ENCODE measurements at places on chromosomes 3 and 15.

DNA sequence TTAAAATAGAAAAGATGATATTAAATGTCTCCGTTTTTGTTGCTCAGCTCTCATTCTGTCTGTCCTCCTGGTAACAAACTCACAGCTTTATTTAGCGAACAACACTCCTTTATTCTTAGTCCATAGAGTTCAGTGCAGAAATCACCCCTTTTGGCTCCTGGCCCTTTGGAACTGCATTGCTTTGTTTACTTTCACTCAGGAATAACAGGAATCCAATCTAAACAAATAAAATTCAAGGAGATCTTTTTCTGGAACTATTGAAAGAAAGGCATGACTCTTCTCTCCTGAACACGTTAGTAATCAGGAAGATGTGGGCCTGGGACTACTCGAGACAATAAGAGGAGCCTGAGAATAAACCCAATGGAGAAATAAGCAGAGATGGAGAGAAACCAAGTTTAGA lies 409.2 kb downstream of the DIPK2A start:
- DNase-seq = no peak

GRCh38 chr3:151230646-151231045 lies 27.6 kb upstream of the GPR171 start:
- no peak for DNase-seq

DNA sequence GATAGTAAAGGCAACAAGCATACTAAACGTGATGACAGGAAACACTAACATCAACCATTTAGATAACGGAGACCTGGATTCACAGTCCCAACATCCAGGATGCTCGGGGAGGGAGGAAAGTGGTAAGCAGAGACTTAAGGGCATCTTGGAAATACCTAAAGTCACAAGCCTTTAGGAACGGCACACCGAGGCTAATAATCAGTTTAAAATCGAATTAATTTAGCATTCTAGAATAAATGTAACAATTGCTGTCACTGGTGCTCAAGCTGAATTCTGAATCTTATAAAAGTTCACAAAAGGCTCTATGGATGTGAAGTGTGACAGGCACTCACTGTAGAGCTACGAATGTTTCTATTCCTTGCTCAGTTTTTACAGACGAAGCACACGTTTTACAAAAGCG lies 1.3 kb downstream of the CD47 start:
- no peak for DNase-seq

DNA sequence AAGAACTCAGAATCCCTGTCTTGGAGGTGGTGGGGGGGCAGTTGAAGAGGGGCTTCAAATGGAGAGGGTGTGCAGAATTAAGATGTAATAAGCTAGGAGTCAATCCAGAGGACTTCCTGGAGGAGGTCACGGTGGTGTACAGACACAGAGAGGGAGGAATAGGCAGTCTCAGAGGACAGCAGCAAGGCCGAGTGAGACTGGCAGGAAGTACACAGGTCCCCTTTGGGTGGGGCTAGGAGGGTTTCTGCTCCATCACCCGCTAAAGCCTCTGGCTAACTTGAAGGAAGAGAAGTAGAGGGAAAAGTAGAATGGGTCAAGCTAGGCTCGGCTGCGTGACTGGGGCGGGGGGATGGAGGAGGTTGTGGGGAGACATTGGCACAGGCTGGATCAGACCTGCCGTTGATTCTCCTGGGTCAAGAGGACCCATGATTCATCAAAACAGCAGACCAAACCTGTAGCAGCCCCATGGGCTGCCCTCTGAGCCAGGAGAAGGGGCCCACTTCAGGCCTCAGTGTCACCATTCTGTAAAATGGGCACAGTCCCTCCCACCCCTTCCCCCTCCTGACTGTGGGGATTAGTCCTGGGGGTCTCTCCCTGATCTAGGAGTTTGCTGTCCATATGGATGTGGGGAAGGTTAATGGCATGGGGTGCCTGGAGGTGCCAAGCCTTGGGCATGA lies 16.9 kb downstream of the CSPG4 start:
- no peak for DNase-seq

- DNase-seq = no peak
These were observed 22.0 kb downstream of the SLC9A9 start for GRCh38 chr3:143826296-143826695.

DNA sequence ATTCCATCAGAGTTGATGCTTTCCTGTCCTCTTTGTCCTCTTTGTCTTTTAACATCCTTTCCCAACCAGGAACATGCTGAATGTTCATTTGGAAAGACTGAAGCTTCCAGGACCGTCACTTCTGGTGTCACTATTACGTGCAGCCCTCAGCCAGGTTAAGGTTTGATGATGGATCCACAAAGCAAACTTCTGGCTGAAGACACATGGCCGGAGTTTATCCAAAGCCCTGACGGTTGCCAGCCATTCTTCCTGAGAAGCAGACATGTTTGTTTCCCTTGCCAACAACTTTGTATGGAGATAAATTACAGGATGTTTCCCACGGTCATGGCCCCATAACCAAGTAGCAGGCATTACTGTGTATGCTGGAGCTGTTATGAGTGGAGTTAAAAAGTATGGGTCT lies 236.9 kb downstream of the THSD4 start:
- DNase-seq = no peak

DNA sequence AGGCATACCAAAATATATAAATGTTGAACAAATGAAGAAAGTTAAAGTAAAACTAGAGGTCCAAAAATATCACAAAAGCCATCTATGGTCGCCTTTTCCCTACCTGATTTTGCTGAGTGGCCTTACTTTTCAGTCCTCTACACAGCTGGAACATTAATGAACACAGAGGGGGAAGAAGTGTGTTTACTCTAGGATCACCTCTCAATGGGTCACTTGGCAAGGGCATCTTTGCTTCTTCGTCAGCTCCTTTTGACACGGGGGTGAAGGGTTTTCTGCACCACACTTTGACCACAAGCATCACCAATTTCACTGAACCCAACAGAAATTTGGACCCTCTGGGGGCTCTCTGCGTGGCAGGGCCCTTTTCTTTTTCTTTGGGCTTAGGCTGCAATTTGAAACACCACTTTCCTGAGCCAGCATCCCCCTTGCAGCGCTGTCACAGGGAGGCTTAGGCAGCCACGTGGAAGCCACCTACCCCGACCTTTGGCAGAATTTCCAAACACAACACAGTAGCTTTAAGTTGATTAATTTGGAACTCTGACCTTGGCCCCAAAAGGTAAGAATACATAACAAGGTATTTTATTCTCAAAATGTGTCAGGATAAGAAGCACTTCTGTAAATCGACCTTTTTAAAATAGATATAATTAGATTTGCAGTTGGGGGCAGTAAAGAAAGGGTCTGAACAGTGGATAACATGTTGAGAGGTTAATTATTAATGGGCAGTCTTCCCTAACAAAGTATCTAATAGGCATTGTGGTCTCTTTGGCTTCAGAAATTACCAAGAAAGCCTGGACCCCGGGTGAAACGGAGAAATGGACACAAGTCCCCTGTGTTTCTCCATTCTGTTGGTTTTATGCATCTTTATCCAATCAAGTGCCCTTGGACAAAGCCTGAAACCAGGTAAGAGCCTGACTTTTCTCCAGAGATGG lies at the start of gene LIPC:
Gene LIPC (plus strand): TSS at position 771 of the 929 bp plus-strand sequence. CDS start 42 bp downstream, at position 813.
- no peak for DNase-seq

Measured in CD4-positive, alpha-beta memory T cell (primary cell).